Urinary bladder (tissue), 4 donors: ENCODE measurements at places on chromosomes 12 and 14.

DNA sequence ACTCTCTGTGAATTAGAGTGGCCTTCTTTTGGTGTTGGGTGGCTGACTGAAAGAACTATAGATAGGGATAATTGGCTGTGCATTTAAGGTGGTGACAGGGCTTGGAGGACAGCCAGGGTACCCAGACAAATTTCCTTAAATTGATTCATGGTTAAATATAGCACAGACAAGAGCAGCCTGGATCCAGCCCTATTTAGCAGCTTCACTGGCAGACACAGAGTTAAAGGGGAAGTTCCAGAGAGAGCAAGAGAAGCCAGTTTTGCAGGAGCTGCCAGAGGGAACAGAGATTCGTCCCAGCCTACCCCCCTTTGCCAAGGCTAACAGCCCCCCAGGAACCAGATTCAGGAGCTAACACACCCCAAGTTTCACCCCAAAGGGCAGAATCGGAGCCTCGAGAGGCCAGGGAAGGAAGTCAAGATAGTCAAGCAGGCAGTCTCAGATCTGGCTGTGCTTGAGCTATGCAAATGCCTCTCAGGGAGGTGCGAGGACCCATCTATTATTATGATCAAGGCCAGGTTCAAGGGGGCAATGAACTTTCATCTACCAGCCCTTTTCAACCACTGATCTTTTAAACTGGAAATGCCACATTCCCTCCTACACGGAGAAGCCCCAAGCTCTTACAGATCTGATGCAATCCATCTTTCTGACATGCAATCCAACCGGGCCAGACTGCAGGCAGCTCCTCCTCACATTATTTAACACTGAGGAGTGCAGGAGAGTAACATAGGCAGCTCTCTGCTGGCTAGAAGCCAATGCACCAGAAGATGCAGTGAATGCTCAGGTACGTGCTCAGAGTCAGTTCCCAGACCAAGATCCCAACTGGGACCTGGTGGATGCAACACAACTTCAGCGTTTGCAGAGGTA, 58.2 kb downstream of the DHRS2 start:
- peak; percentile 45 for DNase-seq

GRCh38 chr14:103820908-103821307, 26.5 kb downstream of the PPP1R13B start:
- no peak for DNase-seq

- DNase-seq = no peak
These were observed 1276.4 kb downstream of the SLC16A7 start for GRCh38 chr12:60872219-60872618.

GRCh38 chr12:93050748-93051081, 121.6 kb upstream of the EEA1 start:
- no peak for DNase-seq
